ENCODE measurements at places on chromosomes 2 and 18.

- DNase-seq = no peak
Observed at GRCh38 chr18:9321017-9321452, 13.5 kb upstream of the TWSG1 start.

- no peak for DNase-seq
Observed at GRCh38 chr2:120302301-120302700, 43.6 kb upstream of the INHBB start.

DNA sequence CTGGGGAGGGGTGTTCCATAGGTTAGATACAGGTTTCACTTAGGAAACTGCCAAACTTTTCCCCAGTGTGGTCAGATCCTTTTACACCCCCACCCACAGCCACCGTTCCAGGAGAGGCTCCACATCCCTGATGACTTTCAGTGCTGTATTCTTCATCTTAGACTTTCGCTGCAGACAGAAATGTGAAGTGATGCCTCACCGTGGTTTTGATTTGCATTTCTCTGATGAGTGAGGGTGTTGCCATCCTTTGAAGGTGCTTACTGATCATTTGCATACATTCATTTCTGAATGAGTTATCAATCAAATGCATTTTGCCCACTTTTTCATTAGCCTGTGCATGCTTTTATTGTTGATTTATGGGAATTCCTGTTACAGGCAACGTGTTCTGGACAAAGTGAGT is 14.9 kb downstream of the COPS9 start:
- DNase-seq = no peak

DNA sequence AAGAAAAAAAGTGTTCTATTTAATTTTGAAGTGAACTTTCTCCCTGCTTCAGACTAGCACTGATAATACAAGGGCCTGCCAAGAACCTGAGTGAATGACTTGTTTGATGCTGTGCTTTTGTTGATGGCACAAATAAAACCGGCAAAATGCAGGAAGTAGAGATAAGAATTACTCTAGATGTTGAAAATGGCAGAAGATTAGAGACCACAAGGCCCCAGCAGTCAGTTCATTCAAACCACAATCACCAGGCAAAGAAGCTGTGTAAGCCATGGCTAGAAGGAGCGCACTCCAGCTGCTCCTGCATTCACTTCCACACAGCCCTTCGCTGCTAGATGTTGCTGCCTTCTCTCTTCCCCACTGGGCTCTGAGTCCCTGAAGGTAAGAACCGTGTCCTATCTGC is 297.1 kb downstream of the AGPS start:
- DNase-seq = no peak

- no peak for DNase-seq
Observed at GRCh38 chr2:168889635-168890005, 610 bp downstream of the SPC25 start.

- no peak for DNase-seq
Observed at GRCh38 chr18:58416704-58417683, 211.9 kb downstream of the ALPK2 start.

- DNase-seq = no peak
Observed at GRCh38 chr2:235978022-235978421, 190.2 kb downstream of the GBX2 start.

GRCh38 chr2:152319822-152320570 is 15.0 kb upstream of the FMNL2 start:
- no peak for DNase-seq

DNA sequence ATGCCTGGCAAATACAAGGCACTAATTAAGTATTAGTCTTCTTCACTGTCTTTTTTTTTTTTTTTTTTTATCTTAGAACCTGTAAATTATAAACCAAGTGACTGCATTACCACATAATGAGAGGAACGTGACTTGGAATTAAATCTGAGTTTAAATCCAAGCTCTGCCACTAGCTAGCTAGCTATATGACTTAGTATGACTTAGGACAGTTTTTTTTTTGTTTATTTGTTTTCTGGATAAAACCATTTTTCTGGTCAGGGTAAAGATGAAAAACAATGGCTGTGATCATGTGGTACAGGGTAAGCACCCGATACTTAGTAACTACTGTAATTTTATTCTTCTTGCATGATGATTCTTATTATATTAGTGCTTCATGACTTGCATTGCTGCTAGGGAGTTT is 191.8 kb upstream of the LRRTM1 start:
- no peak for DNase-seq

DNA sequence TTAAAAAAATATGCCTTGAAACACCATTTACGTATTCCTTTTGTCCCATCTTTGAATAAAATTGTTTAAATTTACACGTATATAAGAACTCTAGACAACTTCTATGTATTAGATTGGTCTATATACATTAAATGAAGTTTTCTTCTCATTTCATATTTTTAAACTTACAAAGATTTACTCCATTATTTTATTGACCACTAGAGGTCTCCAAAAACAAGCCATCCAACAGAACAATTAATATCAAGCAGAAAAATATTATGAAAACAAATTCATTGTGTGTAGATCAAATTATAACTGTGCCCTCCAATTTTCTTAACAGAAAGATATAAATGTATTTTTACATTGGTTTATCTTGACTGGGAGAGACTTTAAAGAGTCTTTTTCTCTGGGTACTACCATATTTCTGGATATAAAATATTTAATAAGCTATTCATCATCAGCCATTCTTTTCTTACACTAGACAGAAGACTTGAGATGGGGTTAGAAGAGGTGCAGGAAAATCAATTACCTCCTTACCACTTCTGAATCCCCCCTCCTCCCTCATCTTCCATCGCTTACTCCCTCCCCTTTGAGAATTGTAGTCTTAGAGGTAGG is 66.5 kb downstream of the DPP4 start:
- DNase-seq = no peak

- DNase-seq = no peak
Observed at GRCh38 chr2:101882769-101883307, 108.9 kb upstream of the IL1R2 start.

DNA sequence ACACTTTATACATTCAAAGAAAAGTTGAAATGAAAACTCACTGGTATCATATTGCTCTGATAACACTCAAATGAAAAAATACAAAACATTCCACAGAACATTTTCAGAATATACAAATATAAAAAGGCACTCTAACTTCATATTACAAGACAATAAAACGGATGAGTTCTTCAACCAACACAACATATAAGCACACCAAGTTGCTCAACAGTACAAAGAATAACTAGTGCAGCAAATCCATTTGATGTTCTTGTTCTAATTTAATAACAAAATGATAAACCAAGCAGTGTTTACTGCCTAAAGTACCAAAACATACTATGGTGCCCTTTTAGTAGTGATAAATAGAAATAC is 60.8 kb upstream of the PGAP1 start:
- DNase-seq = no peak

- no peak for DNase-seq
Observed at GRCh38 chr2:173397539-173397938, 42.9 kb downstream of the CDCA7 start.

DNA sequence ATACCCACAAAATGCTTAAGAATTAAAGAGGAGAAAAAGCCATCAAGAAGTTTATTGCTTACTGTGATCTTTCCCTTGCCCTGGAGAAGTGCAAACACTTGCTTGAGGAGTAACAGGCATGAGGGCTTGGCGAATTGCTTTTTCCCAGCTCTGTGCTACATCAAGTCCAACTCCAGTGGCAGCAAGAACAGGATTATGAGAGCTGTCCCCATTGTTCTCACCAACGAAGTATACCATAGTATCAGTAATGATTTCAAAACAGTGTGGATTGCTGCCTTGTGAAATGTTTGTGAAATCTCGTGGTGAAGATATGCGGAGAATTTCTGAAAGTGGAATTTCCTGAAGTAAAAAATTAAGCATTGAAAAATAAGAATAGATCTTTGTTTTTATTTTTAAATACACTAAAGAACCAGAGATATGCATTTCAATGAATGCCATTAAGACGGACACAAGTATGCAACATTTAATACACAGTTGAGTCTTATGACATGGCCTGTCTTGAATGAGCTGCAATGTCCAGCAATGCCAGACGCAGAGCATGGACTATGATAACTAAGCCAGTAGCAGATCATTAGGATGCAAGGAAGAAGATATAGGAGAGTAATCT is 43.0 kb downstream of the NDUFAF7 start:
- no peak for DNase-seq

All from immature natural killer cell (primary cell).